NCI-H1105 treated with DMSO at 0.1 percent for 48 hours (cell line): ENCODE measurements at places on chromosomes 16 and 17.

- DNase-seq: no peak
Measured at GRCh38 chr16:31713945-31714902, 159.4 kb upstream of the ZNF267 start.

GRCh38 chr17:79811011-79811867 is 14.4 kb upstream of the CBX8 start:
- peak; percentile 69 for DNase-seq

DNA sequence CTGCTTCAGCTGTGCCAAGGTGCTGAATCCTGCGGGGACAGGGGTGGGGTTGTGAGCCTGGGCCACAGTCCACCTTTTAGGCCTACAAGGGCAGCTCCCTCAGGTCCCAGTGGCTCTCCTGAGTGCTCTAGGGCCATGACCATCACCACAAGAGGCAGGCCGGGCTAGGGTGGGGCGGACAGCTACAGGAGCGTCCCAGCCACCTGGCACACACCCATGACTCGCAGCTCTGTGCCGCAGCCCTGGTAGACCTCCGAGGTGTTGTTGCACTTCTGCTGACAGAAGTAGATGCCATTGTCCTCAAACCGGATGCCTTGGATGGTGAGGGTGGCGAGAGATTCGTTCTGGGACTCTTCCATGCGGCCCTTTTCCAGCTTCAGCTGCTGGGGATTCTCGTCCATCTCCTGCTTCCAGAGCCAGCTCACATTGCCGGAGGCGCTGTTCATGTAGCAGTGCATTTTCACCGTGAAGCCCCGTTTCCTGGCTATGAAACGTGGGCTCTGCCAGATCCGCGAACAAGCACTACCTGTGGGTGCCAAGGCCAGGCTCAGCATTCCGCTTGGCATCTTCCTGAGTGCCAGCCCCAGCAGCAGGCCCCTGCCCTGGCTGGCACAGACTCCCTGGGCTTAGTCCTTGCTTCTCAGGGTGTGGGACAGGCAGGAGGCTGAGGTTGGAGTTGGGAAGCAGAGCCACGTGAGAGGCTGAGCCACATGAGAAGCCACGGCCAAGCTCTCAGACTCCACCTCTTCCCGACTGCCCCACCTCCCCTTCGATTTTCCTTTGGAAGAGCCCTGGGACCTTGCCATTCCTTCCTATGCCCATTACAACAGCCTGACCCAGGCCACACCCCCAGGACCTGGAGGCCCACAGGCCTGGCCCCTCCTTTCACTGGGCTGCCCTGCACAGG is 2.0 kb downstream of the CD79B start:
- DNase-seq: no peak

GRCh38 chr16:55494994-55495421 is 13.9 kb upstream of the LPCAT2 start:
- DNase-seq: peak; percentile 6

- no peak for DNase-seq
Measured at GRCh38 chr16:86011532-86011931, 112.6 kb downstream of the IRF8 start.

DNA sequence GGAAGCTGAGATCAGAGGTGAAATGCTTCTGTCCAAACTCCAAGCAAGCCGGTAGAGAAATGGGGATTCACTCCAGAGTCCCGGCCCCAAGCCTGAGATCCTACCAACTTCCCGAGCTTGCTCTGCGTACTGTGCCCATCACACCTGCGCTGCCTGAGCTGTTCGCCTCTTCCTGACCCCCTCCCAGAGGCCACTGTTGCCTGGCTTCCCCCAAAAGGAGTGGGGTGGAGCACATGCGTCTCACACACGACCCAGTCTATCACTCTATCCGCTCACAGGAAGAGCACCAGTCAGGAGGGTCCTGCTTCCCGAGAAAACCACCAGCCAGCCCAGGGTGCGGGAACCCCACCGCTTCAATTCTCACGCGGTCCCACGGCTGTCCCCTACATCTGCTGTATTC is 13.5 kb upstream of the C16orf95 start:
- DNase-seq: no peak

DNA sequence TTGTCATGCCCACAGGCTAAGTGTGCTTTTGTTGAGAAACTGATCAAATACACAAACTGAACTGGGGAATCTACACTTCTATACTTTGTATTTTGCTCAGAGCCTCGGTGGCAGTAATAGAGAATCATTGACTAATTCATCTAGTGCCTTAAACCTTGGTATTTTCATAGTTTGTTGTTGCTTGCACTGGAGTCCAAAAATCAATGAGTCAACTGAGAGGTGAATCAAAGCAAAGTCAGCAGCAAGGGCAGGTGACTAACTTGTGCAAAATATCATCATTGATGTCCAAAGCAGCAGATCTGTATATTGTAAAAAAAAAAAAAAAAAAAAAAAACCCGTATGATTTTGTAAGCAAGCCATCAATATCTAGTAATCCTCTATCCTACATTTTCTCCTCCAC is 296.4 kb downstream of the MAP2K6 start:
- DNase-seq: no peak

DNA sequence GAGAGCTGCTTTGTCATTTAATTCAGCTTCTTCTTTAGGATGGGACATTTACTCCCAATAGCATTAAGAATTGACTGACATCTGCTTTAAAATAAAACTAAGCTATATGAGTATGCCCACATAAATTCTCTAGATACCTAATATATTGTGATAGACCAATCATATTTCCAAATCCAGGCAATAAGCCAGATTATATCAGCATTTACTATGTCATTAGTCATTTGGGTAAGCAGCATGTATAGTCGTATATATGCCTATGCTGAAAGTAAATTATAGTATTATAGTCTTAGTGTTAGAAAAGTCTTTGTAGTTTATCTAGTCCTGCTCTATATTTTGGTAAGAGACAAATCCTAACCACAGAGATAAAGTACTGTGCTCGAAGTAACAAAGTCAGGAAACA is 958.1 kb downstream of the KCNJ2 start:
- no peak for DNase-seq

- DNase-seq: no peak
Measured at GRCh38 chr16:27691721-27692120, 141.8 kb downstream of the KATNIP start.

DNA sequence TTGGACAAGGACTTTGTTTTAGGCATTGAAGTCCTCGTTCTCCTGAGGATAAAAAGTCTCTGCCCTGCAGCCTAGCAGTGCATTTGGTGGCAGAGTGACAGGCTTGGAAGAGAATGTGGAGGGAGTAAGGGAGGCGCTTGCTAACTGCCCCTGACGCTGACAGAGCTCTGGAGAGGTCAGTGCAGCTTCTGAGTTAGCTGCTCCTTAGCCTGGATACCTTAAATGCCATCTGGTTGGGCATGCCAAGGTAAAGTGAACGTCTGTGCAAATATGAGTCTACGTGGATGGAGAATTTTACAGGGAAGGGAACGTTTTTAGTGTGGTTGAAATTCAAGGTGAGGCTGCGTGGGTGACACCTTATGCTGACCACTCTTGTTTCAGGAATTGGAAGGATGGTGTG is 44.4 kb downstream of the SEC14L1 start:
- DNase-seq: no peak

- DNase-seq: no peak
Measured at GRCh38 chr17:307741-308507, 44.7 kb downstream of the RPH3AL start.

GRCh38 chr16:25100511-25100910 is 11.0 kb upstream of the LCMT1 start:
- DNase-seq: no peak

DNA sequence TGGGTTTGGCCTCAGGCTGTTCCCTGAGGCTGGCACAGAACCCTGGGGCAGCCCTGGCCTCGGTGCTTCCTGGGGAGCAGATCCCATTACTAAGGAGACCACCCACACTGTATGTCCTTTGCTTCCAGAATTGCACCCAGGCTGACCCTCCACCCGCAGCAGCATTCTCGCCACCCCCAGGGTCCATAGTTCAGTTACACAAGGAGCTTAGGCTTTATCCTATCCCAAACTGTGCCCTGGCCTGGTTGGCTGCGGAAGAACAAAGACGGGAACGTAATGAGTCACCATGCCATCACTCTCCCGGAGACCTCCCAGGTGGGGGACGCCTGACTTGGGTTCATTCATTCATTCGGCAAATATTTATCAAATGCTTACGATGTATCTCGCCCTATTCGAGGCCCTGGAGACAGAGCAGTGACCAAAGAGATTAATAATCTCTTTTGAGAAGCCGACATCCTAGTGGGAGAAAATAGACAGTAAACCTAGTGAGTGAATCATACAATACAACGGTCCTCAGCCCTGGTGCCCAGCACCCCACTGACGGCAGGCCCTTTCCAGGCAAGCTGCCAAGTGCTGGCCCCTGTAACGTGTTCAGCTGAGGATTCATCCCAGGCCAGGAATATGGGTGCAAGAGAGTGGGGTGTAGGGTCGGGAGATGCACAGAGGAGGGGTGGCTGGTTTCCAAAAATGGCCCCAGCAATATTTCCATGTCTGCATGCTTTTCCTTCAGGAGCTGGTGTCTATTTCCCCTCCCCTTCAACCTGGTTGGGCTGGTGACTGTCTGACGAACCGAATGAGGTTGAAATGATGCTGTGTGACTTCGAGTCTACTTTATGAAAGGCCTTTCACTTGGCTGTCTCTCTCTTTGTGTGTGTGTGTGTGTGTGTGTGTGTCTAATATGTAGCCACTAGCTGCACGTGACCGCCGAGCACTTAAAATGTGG is 134.2 kb downstream of the MGAT5B start:
- DNase-seq: no peak

DNA sequence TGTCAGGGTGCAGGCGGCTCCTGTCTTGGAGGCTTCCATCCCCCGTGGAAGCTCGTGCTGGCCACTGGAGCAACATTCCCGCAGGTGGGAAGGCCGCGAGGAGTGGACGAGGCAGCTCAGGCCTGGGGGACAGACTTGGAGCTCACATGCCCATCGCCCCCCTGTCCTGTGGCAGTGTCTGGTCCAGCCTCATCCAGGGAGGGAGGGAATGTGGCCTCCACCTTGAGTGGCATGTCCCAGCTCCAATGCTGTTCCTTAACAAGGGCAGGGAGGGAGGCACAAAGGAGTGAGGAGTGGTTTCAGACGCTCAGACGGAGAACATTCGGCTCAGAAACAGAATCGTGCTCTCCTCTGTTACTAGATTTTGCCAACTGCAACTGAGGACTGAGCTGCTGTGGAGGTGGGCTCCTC is 159.4 kb upstream of the CHMP6 start:
- peak; percentile 20 for DNase-seq

DNA sequence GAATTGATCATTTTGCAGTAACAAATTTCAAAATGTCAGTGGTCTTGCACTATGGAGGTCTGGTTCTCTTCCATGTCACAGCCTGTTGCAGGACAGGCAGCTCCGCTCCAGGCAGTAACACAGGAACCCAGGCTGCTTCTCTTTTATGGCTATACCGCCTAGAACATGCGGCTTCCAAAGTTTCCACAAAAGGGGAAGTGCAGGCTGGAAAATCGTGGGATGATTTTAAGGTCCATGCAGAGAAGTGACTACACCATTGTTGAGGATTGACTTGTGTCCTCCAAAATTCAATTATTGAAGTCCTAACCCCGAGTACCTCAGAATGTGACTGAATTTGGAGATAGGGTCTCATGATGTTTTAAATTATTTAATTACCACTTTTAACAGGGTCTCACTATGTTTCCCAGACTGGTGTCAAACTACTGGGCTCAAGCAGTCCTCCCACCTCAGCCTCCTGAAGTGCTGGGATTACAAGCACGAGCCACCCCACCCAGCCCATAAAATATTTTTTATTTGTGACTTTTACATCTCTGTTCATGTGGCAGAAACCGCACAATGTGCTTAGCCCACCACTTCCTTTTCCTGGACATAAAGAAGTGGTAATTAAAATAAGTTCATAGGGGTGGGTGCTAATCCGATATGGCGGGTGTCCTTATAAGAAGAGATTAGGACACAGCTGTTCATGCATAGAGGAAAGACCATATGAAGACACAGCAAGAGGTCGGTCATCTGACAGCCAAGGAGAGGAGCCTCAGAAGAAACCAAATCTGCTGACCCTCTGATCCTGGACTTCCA is 279.2 kb upstream of the RPL38 start:
- DNase-seq: no peak

DNA sequence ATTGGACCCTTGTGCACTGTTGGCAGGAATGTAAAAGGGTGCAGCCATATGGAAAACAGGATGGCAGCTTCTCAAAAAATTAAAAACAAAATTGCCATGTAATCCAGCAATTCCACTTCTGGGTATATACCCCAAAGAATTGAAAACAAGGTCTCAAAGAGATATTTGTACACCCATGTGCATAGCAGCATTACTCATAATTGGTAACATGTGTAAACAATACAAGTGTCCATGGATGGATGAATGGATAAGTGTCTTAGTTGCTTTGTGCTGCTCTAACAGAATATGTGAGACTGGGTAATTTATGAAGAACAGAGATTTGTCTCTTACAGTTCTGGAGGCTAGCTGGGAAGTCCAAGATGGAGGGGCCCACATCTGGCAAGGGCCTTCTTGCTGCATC is 3.8 kb upstream of the RUNDC3A start:
- DNase-seq: no peak

GRCh38 chr16:21276090-21276489 is 2.0 kb downstream of the CRYM start:
- no peak for DNase-seq

GRCh38 chr16:4979736-4980660 is 21.9 kb downstream of the SEC14L5 start:
- DNase-seq: no peak

- no peak for DNase-seq
Measured at GRCh38 chr17:7260151-7260550, 2.1 kb downstream of the CLDN7 start.

DNA sequence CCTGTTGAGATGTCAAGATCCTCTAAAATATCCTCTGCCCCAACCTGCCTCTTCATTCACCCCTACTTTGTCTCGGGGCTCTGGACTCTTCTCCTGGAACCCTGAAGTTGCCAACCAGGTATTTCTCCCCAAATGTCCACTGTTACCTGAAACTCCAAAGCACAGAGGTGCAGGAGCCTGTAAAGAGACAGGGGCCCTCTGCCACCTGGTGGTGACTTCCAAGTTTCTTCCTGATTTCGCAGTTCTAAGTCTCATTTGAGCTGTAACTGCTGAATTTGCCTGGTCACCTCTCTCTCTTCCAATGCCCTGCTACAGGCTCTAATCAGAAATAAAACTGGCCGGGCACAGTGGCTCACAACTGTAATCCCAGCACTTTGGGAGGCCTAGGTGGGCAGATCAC is 77.1 kb upstream of the RCVRN start:
- DNase-seq: no peak

DNA sequence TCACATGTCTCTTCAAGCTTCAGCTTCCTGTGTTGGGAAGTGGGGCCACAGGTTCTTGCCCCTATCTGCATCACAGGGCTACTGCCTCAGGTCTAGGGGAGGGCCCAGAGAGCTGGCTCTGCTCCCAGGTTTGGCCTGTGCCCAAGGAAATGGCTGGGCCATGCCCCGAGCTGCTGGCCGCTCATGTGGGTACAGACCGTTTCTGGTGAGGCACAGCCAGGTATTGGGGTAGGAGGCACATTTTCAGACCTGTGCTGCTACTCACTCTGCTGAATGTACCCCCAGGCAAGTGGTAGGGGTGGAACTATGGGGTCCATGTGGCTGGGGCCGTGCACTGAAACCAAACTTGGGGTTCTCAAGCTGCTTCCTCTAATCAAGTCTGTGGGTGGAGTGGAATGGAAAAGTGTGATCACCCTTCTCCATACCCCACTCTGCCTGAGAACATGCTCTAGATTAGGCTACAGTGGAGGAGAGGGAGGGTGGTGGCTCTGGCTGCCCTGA is 4.6 kb downstream of the GAS2L2 start:
- DNase-seq: no peak

GRCh38 chr17:81898029-81898866 is 3.8 kb upstream of the NPB start:
- no peak for DNase-seq

GRCh38 chr17:65707780-65708179 is 146.3 kb upstream of the AXIN2 start:
- DNase-seq: no peak
